ENCODE measurements at places on chromosomes 1 and 21. TPM values are rescaled to one million over a fixed set of nuclear protein-coding genes. Genes with fewer than 3 reads are reported as not detected.

The FGR gene
- total RNA-seq: 0.33 TPM

The CAMK1G gene
- total RNA-seq: not detected

The OR6N1 gene
- not detected for total RNA-seq

The MFN2 gene
- total RNA-seq: 66.8 TPM

The HHIPL2 gene
- total RNA-seq: under 0.01 TPM

The TMCC2 gene
- total RNA-seq: 7.2 TPM

The SLC44A5 gene
- total RNA-seq: not detected

The LCE2A gene
- not detected for total RNA-seq

The HDGF gene
- total RNA-seq: 125 TPM

The KCNQ4 gene
- under 0.01 TPM for total RNA-seq

The GJA8 gene
- total RNA-seq: not detected

The CHI3L1 gene
- total RNA-seq: under 0.01 TPM

The PGBD5 gene
- 3.2 TPM for total RNA-seq

The CRNN gene
- total RNA-seq: not detected

The TGFBR3 gene
- total RNA-seq: 31.3 TPM

The MPZ gene
- total RNA-seq: 2.5 TPM
